ENCODE measurements at places on chromosomes 6 and 20.

- no peak for DNase-seq
Observed at GRCh38 chr6:138198430-138199091, 19.7 kb downstream of the PBOV1 start.

DNA sequence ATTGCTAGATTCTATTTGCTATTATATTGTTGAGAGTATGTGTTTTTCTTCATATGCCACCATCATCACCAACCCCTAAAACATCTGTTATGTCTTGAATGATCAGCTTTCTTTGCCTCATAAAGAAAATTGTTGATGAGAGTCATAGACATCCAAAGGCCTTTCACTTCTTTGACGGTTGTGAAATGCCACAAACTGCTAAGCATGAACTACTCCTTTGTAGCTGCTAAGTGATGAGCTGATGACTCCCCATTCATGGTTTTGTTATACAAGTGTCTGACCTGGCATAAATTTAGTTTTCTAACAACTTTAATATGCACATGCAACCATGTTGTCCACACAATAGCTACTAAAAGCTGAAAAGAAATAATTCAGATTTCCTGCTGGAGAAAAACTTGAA is 684 bp upstream of the MED23 start:
- no peak for DNase-seq

- DNase-seq: peak; percentile 15
Observed at GRCh38 chr6:37648465-37649330, 49.0 kb downstream of the MDGA1 start.

- no peak for DNase-seq
Observed at GRCh38 chr6:54768494-54768893, 78.1 kb upstream of the FAM83B start.

- DNase-seq: no peak
Observed at GRCh38 chr6:148218542-148219258, 123.9 kb upstream of the SASH1 start.

GRCh38 chr6:89501222-89501621 is 68.3 kb downstream of the ANKRD6 start:
- no peak for DNase-seq

DNA sequence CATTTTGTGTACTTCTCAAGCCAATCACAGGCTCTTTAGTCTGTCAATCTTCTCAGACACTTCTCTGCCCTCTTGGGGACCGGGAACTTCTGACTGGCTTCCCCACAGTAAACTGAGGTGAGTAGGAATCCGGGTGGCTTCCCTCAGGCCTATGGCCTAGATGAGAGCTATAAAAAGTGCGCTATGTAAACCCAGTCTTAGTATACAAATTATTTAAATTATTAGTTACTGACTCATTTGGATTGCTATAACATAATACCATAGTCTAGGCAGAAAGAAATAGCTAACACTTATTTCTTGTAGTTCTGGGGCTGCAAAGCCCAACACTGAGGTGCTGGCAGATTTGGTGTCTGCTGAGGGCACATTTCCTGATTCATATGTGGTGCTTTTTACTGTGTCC is 109.2 kb upstream of the MCHR2 start:
- no peak for DNase-seq

- no peak for DNase-seq
Observed at GRCh38 chr6:79305020-79305419, 70.5 kb upstream of the HMGN3 start.

- DNase-seq: peak; percentile 57
Observed at GRCh38 chr6:125302840-125303511, 1.2 kb upstream of the HDDC2 start.

DNA sequence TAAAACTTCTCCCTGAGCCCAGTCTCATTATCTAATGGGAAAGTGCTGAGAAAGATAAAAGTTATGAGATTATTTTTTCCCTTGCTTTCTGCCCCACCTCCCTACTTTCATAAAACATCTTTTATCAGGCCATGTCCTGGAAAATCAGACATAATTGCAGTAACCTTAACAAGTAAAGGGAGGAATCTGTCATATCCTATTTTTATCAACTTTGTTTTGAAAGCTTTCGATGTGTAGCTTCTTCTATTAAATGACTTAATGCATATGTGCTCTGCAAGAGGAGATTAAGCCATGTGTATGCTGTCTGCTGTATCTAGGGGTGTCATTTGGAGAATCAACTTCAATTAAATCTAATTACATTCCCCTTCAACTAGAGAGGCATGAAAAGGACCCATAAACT is 408.9 kb downstream of the CBLN4 start:
- DNase-seq: no peak

- DNase-seq: no peak
Observed at GRCh38 chr20:38581013-38581412, at the start of gene ADIG. Gene ADIG (plus strand): TSS chr20:38581197. CDS start chr20:38581251, 54 bp downstream.

- DNase-seq: no peak
Observed at GRCh38 chr20:59247731-59248684, 52.4 kb upstream of the EDN3 start.

DNA sequence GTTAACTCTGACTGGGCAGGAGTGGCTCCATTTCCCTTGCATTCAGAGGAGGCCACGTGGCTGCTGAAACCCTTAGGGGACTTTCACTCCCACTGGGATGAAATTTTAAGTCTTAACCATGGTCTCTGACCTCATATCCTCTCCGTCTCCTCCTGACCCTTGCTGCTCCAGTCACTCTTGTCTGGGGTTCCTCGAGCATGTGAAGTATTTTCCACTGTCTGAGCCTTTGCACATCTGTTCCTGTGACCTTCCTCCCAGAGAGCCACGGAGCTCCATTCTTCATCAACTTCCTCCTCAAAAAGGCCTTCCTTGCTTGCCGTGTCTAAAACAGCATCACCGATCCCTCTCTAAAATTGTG is 153.0 kb upstream of the UST start:
- DNase-seq: no peak

DNA sequence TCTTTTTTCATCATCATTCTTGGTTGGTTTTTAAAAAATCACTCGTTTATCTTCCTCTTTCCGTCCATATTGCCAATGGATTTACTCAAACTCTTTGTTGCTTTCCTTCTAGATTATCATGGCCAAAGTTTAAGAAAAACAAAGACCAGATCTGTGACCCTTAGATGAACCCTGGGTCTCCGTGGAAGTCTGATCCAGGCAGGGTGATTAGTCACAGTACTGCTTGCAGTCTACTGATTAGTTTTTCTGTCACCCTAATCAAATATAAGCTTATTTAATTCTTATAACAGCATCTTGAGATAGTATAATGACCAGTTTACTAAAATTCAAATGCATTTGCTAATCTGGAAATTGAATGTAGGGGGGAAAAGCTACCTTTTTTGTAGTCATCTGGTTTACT is 6.0 kb upstream of the SMIM28 start:
- no peak for DNase-seq

DNA sequence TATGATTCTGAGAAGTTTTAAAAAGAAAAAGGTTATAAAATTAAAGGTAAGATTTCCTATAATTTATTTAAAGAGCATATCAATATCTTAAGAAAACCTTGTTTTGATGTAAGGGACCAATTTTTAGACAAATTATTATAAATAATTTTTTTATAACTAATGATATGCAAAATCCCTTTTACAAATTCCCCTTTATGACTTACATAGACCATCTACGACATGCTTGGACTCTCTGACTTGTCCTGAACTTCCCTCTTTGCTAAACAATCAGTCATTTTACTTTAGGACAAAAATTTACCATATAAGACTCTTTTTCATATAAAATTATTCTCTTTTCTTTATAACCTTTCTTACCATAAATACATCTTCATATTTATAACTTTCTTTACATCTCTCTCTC is 15.3 kb upstream of the ANGPT4 start:
- DNase-seq: no peak

DNA sequence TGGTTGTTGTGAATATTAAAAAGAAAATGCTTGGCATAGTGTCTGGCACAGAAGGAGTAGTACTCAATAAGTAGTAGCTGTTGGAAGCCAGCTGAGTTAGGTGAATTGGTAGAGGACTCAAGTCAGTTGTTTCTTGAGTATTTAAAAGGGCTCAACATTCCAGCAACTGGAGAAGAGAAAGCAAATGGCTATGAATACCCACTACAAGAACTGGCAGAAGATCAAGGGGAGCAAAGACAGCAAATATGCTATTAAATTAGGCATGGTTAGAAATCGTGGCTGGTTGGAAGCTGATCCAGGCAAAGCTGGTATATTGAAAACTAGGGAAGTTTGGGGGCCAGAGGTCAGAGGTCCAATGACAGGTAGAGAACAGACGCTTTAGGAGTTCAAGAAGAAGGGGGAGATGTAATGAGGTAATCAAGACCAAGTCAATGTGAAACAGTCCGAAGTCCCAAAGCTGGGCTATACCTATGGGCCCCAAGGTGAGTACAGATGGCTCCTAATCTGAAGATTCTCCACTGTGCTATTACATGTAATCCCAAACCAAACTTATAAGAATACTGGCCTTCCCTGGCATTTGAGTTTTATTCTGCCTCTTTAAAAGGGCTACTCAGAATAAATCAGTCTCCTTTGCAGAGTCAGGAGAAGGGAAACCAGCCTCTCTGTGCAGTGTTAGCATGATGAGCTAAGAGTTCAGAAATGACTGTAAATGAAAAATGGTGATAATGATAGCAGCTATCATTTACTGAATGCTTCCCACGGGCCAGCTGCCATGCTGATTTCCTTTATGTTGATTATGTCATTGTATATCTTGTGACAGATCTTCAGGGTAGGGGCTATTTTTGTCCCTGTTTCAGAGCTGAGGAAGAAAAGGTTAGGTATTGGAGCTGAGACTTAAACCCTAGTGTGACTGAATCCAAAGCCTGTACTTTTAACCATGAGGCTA is 122.3 kb downstream of the ANKS1A start:
- no peak for DNase-seq

- no peak for DNase-seq
Observed at GRCh38 chr6:82371799-82372546, 8.4 kb downstream of the TPBG start.

DNA sequence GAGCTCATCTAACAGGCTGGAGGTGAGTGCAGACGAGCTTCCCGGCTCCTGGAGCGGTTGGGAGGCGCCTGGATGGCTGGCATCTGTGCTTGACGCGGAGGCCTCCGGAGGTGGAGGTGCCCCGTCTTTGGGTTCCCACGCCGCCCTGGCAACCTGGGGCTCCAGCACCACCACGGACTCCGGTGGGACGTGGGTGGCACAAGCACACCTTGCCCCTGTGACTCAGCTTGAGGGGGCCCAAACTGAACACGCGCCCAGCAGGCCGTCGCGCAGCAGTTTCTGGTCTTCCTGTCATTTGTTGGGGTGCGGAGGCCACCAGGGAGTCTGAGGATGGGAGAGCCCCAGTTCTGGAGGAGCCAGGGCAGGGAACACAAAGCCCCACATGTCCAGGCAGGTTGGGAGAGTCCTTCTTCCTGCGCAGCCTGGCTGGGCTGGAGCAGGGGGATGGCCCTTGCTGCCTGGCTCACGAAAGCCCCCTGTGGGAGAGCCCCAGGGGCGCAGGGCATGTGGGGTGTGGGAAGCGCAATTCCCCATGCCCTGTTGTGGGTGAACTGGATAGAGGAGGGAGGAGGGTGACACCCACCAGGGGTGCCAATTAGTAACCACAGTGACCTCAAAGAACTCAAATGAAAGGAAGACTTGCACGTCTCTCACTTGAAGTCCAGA is 1378.6 kb upstream of the DEFB115 start:
- DNase-seq: no peak

- DNase-seq: no peak
Observed at GRCh38 chr6:15509335-15509933, 153.4 kb downstream of the DTNBP1 start.

GRCh38 chr20:16007164-16007563 is 566.1 kb downstream of the KIF16B start:
- DNase-seq: no peak

- DNase-seq: no peak
Observed at GRCh38 chr6:112470376-112470775, 123.2 kb downstream of the RFPL4B start.

- no peak for DNase-seq
Observed at GRCh38 chr20:24118441-24119175, 130.0 kb upstream of the GGTLC1 start.
